HFF-Myc (cell line): ENCODE measurements at places on chromosomes 12 and 14.

GRCh38 chr14:71726580-71727021 is 205.6 kb upstream of the RGS6 start:
- DNase-seq: no peak

DNA sequence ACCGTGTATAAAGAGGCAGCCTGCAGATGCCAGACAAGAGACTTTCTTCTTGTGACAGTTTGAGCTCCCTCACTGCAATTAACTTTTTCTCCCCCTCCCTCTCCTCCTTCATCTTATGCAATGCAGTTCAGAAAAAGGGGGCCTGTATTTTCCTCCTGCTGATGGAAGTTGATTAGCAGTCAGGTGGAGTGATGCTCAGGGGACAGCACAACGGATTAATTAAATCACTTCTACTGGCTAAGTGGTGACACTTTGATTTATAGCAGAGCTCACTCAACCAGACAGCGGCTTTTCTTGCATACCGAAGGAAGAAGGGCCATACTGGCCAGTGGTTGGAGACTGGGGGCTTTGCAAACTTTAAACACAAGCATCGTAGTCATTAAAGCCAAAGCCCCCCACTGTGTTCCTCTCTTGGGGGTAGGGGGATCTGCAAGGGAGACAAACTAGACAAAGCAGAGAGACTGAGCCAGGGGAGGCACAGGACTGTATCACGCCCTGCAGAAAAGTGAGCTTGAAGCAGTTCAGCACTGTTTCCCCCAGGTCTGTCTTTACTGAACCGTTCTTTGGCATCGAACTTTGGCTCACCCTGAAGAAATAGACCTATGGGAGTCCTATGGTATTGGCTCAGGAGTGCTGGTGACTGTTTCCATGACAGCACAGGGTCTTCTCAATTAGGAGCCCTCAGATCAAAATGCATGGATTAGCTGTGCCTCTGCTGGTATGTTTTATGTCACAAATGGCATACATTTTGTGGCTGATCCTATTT is 47.7 kb downstream of the SPRING1 start:
- no peak for DNase-seq

GRCh38 chr14:65434216-65434850 is 21.8 kb downstream of the FUT8 start:
- DNase-seq: no peak

DNA sequence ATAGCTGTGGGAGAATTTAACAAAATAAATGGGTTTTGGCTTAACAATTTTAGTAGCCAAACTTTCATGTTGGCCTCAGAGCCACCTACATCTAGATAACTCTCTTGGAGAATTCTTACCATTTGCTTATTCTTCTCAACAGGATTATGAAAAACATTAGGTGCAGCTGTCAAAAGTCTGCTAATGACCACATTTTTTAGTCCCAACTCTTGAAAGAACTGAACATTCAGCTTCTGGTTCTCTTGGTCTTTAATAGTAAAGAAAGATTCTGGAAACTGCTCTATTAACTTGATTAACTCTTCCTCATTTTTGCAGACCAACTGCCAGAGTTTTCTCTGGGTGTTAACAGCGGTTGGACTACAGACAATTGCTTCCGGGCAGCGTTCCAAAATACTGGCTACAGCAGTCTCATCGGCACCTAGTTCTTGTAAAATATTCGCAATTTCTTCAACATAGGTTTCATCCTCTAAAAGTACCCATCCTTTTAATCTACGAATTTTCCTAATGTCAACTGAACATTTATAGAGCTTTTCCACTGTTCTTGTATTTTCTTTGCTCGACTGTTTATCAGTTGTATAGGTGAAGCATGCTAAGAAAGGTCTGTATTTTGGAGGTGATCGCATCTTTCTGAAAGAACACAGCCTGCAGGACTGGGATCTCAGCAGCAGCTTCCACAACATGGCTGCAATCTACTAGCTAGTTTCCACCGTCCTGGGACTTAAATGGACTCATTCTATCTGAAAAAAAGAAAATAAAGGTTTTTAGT is 8.7 kb downstream of the MTERF2 start:
- no peak for DNase-seq

- DNase-seq: no peak
Observed at GRCh38 chr12:46553266-46553665, 180.7 kb upstream of the SLC38A2 start.

GRCh38 chr14:85401384-85401783 is 128.6 kb upstream of the FLRT2 start:
- DNase-seq: no peak

- DNase-seq: no peak
Observed at GRCh38 chr12:1720494-1720893, 29.6 kb downstream of the ADIPOR2 start.

DNA sequence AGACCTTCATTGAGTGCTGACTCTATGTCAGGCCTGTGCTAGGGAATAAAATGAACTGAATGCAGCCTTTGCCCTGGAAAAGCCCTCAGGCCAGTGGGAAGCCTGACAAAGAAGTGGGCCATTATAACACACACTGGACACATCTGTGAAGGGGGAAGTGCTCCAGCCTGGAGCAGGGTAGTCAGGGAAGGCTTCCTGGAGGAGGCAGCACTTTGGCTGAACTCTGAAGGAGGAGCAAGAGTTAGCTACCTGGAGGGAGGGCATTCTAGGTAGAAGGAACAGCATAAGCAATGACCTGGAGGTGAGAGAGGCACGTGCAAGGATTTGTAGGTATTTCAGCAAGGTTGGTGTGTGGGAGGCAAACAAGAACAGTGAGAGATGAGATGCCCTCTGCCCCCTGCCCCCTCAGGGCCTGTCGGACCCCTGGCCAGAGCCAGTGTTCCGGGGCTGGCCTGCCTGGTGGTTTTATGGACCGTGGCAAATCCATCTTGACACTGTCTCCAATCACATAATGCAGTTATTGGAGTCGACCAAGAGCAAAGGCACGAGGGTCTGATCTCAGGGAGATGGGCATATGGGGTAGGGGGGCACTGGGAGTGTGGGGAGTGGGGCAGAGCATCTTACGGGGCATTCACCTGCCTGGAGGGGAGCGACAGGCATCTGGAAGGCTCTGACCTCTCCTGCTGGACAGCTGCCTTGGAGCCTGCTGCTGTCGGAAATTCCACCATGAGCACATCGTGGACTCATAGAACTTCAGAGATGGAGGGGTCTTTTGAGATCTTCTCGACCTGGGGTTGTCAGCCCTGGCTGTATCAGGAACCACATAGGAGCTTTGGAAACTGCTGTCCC is 2.7 kb upstream of the FAM222A start:
- no peak for DNase-seq

DNA sequence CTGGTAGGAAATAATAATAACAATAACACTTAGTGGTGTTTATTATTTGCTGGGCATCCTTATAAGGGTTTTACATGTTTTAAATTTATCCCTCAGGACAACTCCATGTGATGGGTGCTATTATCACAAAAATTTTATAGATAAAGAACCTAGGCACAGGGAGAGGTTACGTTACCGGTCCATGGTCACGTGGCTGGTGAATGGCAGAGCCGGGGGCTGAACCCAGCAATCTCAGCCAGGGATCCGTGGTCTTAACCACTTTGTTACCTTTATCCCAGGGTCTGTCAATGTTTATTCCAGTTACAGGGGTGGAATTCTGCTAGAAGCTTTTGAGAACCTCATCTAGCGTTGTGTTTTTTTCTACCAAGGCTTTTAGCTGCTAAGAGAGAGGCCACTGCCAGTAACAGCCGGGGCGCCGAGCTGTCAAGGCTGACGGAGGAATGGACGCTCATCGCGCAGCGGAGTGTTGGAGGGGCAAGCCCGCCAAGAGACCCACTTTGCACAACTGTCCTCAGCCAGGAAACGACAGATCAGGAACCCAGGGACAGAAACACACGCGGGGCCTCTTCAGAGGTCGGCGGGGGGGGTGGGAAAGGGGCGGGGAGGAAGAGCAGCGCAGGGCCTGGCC is 418 bp downstream of the AMN1 start:
- no peak for DNase-seq

DNA sequence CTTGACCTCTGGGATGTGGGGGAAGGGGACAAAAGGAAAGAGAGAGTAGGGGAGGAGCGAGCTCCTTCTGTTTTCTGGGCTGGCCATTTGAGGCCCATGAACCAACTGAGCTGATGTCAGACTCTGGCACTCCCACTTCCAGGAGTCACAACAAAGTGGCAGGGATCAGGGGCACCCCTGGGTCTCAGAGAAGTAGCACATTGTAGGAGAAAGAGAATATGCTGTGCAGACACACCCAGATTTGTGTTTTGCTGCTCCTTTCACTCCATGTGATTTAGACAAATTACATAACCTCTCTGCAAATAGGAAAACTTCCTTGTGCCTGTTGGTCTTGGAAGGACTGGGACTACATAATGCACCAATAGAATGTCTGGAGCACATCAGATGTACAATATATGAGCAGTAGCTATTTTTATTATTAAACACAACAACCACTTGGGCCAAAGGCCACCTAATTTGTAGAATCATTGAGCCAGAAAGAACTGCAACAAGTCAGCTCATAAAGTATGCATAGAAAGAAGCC is 265.5 kb downstream of the ZFP36L1 start:
- DNase-seq: no peak

GRCh38 chr14:68774771-68775613 is 17.9 kb downstream of the ZFP36L1 start:
- no peak for DNase-seq

GRCh38 chr12:105261010-105261409 is 25.0 kb upstream of the APPL2 start:
- no peak for DNase-seq

DNA sequence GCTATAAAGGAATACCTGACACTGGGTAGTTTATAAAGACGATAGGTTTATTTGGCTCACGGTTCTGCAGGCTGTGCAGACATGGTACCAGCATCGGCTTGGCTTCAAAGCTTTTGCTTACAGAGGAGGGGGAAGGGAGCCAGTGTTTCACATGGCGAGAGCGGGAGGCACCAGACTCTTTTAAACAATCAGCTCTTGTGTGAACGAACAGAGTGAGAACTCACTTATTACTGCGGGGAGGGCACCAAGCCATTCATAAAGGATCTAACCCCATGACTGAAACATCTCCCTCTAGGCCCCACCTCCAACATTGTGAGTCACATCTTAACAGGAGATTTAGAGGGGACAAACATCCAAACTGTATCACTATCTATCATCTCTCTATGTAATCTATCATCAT is 227.4 kb downstream of the TMEM132D start:
- no peak for DNase-seq
